ENCODE measurements at places on chromosomes 3 and 15. TPM values are rescaled to one million over a fixed set of nuclear protein-coding genes. Genes with fewer than 3 reads are reported as not detected.

Gene TRPM1
- total RNA-seq, result not detected

Gene PLA2G4E
- total RNA-seq, result not detected

DNA sequence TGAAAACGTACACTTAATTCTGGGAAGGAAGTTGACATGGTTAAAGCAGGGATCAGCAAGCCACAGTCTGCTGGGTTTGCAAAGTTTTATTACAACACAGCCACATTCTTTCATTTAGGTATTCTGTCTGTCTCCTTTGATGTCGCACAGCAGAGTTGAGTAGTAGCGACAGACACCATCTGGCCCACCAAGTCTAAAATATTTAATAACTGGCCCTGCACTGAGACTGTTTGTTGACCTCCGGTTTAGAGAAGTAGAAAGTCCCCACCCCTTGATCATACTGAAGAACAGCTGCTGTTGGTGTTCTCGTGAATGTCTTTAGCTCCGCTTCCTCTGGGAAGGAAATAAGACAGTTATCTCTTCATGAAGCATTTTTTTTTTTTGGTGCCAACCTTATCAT is 66.2 kb downstream of the MCTP2 start:
- DNase-seq, result no peak

DNA sequence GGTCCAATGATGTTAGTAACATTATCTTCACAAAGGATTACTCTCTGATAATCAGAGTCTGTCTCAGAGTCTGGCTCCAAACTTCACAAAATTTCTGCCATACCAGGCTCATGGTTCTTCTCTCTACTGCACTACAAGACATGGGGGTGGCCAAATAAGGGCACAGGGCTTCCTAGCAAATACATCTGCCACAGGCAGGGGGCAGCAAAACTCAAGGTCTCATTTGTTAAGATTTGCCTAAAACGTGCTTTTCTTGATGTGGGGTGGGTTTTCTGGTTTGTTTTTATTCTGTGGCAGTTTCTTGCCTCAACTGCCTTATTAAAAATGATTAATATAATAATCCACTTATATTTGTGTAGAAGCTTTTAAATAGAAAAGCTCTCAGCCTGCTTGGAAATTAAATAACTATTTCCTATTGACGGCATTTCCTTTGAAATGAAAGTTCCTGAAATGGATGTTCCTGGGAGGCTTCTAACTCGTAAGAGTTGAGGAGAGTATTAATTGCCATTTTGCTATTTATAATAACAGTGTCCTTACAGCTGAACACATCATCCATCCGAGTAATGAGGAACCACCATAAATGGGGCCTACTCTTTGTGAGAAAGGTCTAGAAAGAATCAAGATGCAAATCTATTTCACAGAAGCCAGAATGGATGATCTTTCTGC is 53.8 kb downstream of the SST start:
- DNase-seq, result peak; percentile 74

Gene TF
- total RNA-seq, result 0.18 TPM

DNA sequence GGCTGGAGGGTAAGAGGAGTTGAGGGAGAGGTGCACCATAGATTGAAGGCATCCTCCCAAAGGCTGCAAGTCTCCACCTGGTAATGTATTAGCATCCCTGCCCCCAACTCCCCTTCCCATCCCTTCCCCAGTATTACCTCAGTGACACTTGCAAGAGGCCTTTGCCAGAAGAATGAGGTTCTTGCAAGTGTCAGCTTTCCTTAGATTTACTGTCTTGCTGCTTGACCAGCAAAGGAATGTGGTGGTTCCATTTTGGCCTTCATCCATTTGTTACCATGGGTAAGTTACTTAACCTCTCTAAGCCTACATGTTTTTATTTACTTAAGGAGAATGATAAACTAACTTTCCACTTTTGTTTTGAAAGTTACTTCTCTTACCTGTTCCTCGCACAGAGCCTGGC is 108.9 kb downstream of the LRTM1 start:
- DNase-seq, result no peak

- DNase-seq, result no peak
Observed at GRCh38 chr3:43366481-43366880, 80.1 kb downstream of the SNRK start.

Gene EPB42
- total RNA-seq, result not detected

GRCh38 chr3:94904156-94904674 is 841.4 kb downstream of the NSUN3 start:
- no peak for DNase-seq

GRCh38 chr3:188343894-188344293 is 189.9 kb downstream of the LPP start:
- DNase-seq, result no peak

DNA sequence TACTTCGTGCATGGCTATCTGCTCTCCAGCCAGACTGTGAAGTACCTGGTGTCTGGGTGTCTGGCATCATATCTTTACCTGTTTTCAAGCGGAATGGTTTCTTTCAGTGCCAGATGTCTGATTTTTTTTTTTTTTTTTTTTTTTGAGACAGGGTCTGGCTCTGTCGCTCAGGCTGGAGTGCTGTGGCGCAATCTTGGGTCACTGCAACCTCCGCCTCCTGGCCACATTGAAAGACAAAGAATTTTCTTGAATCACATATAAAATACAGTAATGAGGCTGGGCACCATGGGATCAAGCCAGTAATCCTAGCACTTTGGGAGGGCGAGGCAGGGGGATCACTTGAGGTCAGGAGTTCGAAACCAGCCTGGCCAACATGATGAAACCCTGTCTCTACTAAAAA is 2.8 kb upstream of the MESP1 start:
- no peak for DNase-seq

Gene GUCA1C
- not detected for total RNA-seq

Gene SKOR1
- 0.13 TPM for total RNA-seq

DNA sequence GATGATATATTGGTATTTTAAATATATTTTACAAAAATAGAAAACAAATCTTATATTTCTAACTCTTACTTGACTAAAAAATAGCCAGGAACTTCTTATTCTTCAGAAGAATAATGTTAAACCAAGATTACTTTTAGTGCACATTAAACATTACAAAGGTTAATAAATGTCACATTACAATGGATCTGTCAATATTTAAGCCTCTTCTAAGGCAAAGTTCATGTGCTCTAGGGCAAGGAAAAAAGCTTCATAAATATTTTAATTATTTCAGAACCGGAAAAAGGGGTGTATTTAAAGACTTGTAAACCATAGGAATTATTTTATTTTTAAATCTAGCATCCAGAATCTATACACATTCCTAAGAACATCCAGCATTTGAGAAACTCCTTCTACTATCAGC is 166.9 kb upstream of the ROBO2 start:
- DNase-seq, result no peak

GRCh38 chr3:57544181-57545125 is at the start of gene DNAH12:
DNAH12 (minus strand) TSS chr3:57544344; CDS start chr3:57542870, 1,474 bp downstream.
- peak; percentile 96 for DNase-seq

GRCh38 chr3:4824926-4825325 is 154.3 kb upstream of the BHLHE40 start:
- no peak for DNase-seq

GRCh38 chr15:74380361-74381189 is 13.1 kb upstream of the CYP11A1 start:
- DNase-seq, result peak; percentile 31

- no peak for DNase-seq
Observed at GRCh38 chr3:111932946-111933345, 45.9 kb upstream of the ABHD10 start.

- no peak for DNase-seq
Observed at GRCh38 chr3:10520072-10520471, 14.7 kb upstream of the ATP2B2 start.

- no peak for DNase-seq
Observed at GRCh38 chr3:66121318-66121717, 82.6 kb upstream of the MAGI1 start.

Gene CNTN3
- 0.29 TPM for total RNA-seq

- DNase-seq, result no peak
Observed at GRCh38 chr15:96349034-96349856, 18.7 kb downstream of the NR2F2 start.

Gene GOLGA8J
- total RNA-seq, result not detected

- no peak for DNase-seq
Observed at GRCh38 chr3:34140616-34141015, 342.2 kb downstream of the PDCD6IP start.

DNA sequence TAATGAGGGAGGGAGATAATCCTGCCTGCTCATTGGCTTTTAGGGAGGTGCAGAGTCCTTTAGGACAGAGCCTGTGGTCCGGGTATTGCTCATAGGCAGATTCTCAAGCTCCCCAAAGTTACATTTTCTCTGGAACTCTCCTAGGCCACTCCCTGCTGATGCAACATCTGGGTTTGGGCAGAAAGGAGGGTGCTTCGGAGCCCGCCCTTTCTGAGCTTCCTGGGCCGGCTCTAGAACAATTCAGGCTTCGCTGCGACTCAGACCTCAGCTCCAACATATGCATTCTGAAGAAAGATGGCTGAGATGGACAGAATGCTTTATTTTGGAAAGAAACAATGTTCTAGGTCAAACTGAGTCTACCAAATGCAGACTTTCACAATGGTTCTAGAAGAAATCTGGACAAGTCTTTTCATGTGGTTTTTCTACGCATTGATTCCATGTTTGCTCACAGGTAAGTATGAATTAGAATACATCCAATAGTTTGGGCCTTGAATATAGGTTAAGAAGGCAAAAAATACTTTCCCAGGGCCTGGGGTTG is at the start of gene IL20RB:
IL20RB (plus strand) TSS at position 233 of the 538 bp plus-strand sequence; CDS start at position 364, 131 bp downstream.
- DNase-seq, result peak; percentile 32

- DNase-seq, result no peak
Observed at GRCh38 chr15:69517052-69517451, 64.4 kb downstream of the RPLP1 start.

GRCh38 chr15:33975022-33975565 is 6.8 kb downstream of the CHRM5 start:
- DNase-seq, result no peak

All from H9 (cell line).